ENCODE measurements at places on chromosomes 11 and 22.
A peak's percentile ranks its signal among the peaks of the same experiment; 100 is the strongest.

- DNase-seq = no peak
Measured at GRCh38 chr22:36580371-36580770, 51.4 kb upstream of the EIF3D start.

- no peak for DNase-seq
Measured at GRCh38 chr11:114586797-114587196, 8.8 kb downstream of the NXPE4 start.

GRCh38 chr11:12001186-12001585 is 7.2 kb downstream of the DKK3 start:
- DNase-seq = no peak

GRCh38 chr11:77065878-77066228 is 918 bp upstream of the CAPN5 start:
- DNase-seq = no peak

GRCh38 chr22:43571181-43571580 is 159.4 kb downstream of the MPPED1 start:
- no peak for DNase-seq

- DNase-seq = no peak
Measured at GRCh38 chr11:121191818-121192217, 90.8 kb downstream of the TECTA start.

GRCh38 chr11:32706985-32707741 is 87.3 kb downstream of the CCDC73 start:
- peak; percentile 60 for DNase-seq

GRCh38 chr11:20559523-20560300 is 39.7 kb upstream of the SLC6A5 start:
- DNase-seq = no peak

- DNase-seq = no peak
Measured at GRCh38 chr11:120996973-120997372, 26.9 kb upstream of the TBCEL start.

- DNase-seq = no peak
Measured at GRCh38 chr22:46414704-46415103, 79.2 kb downstream of the TRMU start.

DNA sequence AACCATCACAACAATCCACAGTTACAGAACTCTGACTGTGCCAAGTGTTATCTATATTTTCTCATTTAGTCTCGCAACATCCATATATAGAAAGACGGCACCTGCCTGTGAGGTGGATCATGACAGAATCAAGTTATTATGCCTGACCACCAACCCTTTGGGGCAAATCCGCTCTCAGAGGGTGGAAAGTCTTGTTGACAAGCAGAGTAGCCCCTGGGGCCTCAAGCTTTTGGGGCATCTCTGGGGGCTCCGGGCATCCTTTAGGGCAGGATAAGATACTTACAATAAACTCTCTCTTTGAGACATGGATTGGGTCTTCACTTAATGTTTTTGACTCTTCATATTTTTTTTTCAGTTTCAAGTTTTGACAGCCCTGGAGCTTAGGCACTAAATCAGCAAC is 150.5 kb upstream of the NAV2 start:
- no peak for DNase-seq

DNA sequence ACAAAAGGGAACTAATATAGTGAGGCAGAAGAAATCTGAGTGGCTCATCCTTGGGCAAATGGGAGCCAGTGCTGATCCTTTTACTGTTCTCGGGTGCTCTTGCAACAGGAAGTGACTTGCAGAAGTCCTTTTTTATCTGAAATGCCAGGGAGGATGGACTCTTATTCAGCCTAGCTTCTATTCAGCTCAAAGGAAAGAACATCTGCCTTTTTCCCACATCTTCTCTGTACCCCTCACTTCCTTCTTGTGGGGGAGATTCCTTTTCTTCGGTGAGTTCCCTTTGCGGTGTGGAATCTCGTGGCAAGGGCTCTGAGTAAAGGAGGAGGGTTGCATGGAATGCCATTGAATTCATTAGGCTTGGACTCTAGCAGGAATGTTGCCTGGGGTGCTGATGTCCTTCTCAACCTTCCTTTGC is 76.2 kb downstream of the ZBTB16 start:
- DNase-seq = no peak

DNA sequence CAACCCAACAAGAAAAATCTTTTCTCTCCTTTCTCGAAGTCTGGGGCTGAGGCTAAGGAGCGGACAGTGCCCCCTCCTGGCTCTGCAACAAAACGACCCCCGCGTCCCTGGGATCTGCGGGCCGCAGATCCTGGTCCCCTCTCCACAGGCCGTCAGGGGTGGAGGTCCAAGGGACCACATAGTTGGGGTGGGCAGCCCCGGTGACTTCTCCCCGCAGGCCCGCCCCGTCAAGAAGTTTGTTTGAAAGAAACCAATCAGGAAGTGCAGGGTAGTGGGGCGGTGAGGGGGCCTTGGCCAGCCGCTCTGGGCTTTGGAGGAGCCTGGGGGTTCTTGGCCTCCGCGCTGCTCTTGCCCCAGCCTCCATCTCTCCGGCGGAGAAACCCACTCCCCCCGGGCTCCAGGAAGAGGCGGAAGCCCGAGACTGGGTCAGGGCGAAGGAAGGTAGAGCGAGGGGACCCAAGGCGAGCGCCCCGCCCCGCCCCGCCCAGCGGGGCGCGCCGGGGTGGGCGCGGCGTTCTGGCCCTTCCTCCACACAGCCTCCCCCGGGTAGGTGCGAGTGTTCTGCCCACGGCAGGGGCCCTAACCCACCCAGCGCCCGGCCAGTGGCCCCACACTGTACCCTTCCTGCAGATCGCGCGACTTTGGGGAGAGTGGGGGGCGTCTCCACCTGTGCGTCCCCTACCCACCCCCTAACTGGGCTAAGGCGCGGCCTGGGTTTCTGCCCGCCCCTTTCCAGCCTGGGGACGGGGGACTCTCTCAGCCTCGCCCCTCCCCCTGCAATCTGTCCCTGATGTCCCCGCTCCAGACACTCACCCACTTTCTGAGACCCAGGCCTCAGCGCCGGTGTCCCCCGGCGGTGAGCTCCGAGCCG is 1.3 kb downstream of the TP53I11 start:
- no peak for DNase-seq

DNA sequence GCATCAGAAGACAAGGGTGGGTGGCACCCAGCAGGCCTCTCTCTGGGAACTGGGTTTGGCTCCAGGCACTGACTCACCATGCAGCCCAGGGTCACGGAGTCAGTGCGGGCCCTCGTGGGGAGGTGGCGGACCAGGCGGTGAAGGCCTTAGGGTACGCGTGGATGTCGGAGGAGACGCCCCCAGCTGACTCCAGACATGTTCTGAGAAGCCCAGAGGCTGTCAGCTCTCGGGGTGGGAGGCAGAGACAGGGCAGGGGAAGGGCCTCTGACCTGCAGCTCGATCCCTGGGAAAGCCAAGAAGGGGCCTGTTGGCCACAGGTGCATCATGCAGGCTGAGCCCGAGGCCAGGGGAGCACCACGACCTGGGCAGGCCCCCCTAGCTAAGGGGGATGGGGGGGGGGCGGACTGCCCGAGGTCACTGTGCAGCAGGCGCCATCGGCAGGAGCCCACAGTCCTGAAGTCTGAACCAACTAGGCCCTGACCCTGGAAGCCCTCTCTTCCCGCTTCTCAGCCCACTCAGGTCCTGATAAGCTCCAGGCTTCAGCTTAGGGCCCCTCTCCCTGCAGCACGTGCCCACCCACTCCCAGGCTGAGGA is 18.0 kb downstream of the MOB2 start:
- DNase-seq = no peak

- no peak for DNase-seq
Measured at GRCh38 chr11:2687223-2687530, 12.6 kb downstream of the KCNQ1OT1 start.

- DNase-seq = no peak
Measured at GRCh38 chr22:47196881-47197772, 434.7 kb downstream of the TBC1D22A start.

- no peak for DNase-seq
Measured at GRCh38 chr11:70915158-70915985, 337.0 kb downstream of the SHANK2 start.

GRCh38 chr22:50072167-50072555 is 13.1 kb downstream of the MLC1 start:
- no peak for DNase-seq

- no peak for DNase-seq
Measured at GRCh38 chr22:47550524-47551430, 788.3 kb downstream of the TBC1D22A start.
